ENCODE measurements at places on chromosomes 12 and 14.

DNA sequence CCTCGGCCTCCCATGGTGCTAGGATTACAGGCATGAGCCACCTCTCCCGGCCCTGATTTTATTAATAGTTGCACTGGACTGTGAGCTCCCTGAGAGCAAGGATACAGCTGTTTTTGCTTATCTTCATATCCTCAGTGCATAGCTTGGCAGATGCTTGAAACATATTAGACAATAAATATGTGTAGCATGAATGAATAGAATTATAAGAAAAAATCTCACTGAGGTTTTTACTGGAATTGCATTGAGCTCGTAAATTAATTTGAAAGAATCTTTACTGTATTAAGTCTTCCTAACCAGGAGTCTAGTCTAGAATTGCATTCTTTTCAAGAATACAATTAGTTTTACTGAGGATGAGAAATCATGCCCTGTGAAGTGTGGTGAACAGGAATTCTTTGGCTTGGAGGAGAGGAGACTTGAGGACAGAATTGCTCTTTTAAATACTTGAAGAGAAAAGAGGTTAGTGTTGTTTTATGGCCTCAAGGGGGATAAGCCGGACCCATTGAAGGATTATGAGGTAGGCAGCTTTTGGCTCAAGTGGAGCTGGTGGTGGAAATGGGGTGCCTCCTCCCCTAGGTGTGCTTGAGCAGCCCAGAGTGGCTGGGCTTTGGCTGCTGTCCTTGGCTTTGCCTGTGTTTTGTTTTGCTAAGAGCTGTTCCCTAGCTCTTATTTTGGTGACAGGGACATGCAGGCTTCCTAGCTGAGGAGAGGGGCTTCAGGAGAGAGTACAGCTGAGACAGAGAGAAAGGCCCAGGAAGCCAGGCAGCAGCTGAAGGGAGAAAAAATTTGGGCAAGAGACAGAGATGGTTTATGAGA is 34.0 kb downstream of the PLEKHD1 start:
- DNase-seq: no peak

DNA sequence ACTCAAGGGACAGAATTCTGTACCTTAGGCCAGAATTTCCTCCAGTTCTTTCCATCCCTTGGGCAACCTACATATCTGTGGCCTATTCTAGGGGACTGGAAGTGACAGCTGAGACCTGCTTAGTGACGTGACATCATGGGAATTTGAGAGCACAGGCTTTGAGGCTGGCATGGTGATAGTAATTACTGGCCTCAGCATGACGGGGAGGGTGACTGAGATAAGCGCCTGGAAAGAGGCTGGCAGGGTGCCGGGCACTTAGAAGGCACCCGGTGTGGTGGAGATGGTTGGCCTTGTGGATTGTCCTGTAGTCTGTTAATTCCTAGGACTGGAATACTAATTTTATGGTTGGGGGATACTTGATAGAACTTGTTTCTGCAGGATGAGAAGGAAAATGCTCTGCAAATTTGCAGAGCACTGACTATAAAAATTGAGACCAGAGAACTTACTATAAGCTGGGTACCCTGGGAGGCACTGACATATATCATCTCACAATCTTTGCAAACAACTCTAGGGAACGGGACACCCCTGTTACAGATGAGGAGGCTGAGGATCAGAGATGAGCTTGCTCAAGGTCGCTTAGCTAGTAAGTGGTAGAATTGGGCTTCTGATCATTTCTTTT is 42.2 kb upstream of the TBX3 start:
- DNase-seq: no peak

GRCh38 chr12:50922820-50923219 is 29.5 kb upstream of the HIGD1C start:
- DNase-seq: no peak

GRCh38 chr12:52909331-52909730 is 4.5 kb upstream of the KRT8 start:
- no peak for DNase-seq

- no peak for DNase-seq
These were observed 22.0 kb downstream of the TTC9 start for GRCh38 chr14:70663707-70664179.

- no peak for DNase-seq
These were observed 98.4 kb downstream of the LGMN start for GRCh38 chr14:92649934-92650545.

- DNase-seq: no peak
These were observed 958 bp downstream of the RTN1 start for GRCh38 chr14:59869381-59870255.

DNA sequence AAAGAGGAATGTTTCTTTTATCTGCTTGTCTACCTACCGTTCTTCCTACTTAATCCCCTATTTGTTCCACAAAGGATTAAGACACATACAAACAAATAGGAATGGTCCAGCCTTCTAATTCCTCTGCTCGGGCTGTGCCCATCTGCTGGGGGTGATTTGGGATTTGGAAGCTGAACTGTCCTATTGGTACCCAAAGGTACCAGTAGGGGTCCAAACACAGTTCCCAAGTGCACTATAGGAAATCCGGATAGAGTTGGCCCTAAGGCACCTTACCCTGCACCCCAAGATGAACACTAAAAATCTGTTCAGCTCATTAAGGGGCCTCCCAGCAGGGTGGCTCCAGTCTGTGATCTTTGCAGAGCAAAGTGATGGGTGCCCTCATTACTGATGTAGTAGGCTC is 566.9 kb downstream of the NRXN3 start:
- no peak for DNase-seq

DNA sequence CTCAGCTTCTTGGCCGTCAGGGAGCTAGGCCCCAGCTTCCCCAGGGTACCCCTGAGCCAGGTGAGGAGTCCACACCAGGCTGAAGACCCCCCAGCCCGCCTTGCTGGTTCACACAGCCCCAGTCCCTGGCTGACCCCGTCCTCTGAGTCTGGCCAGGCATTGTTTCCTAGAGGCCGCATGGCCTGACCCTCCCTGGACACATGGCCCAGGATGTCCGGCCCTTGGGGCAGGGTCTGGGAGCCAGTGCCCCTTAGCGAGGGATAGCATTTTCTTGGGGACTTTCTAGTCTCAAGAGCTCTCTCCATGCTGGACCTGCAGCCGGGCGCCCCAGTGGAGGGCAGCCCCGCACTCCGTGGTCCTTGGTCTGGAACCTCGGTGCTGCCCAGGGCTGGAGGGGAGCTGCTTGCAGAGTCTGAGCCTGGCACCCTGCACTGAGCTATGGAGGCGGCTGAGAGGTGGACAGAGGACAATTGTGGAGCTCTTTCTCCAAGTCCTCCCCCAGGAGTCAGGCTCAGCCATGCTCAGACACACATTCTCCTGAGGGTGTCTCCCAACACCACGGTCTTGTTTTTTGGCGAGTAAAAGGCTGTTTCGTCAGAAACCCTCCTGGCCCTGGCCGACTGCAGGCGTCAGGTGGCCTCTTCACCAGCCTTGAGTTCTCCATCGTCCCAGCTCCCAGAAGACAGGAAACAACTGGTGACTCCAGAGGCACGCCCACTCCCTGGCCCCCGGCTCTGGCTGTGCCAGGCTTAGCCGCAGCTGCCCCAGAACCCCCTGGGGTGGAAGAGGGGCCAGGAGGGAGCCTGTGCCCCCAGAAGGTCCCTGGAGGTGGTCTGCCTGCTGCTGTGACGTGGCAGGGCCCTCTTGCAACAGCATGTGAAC is 17.6 kb upstream of the CRIP2 start:
- no peak for DNase-seq

GRCh38 chr12:15732341-15733061 is 56.7 kb downstream of the EPS8 start:
- no peak for DNase-seq

- no peak for DNase-seq
These were observed 33.3 kb upstream of the KRAS start for GRCh38 chr12:25284024-25284423.

GRCh38 chr12:131321988-131322387 is 368.3 kb downstream of the ADGRD1 start:
- no peak for DNase-seq

DNA sequence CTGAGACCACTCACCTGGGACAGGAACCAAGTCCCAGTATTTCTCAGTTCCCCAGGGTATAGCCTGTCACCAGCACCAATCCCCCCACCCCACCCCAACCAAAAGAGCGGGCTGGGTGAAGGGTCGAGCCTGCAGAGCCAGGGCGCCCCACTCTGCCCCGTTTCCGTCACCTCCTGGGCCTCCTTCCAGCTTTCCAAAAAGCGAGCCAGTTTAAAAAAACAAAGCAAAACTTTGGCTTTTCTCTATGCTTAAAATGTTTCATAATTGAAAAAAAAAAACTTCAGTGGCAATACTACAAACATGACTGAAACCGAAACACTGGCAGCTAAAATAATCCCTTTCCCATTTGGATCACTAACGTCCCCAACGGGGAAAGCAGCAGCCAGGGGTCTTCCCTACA is 7.5 kb downstream of the CAMKK2 start:
- no peak for DNase-seq

GRCh38 chr12:57213058-57213715 is 3.4 kb upstream of the NXPH4 start:
- peak; percentile 54 for DNase-seq

DNA sequence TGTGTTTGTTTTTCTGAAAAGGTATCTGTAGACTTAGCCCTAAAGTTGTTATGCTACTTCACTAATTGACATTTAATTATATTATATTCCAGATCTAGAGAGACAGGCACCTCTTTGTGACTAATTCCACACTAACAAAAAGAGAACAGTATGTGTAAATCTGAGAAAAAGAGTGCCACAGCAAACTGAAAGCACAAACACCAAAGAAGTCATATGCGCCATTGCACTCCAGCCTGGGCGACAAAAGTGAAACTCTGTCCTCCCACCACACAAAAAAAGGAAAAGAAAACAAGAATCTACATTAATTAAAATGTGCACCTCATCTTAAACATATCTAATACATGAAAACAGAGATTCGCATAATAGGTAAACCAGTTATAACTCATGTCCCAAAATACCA is 4.4 kb upstream of the CSRNP2 start:
- DNase-seq: no peak

DNA sequence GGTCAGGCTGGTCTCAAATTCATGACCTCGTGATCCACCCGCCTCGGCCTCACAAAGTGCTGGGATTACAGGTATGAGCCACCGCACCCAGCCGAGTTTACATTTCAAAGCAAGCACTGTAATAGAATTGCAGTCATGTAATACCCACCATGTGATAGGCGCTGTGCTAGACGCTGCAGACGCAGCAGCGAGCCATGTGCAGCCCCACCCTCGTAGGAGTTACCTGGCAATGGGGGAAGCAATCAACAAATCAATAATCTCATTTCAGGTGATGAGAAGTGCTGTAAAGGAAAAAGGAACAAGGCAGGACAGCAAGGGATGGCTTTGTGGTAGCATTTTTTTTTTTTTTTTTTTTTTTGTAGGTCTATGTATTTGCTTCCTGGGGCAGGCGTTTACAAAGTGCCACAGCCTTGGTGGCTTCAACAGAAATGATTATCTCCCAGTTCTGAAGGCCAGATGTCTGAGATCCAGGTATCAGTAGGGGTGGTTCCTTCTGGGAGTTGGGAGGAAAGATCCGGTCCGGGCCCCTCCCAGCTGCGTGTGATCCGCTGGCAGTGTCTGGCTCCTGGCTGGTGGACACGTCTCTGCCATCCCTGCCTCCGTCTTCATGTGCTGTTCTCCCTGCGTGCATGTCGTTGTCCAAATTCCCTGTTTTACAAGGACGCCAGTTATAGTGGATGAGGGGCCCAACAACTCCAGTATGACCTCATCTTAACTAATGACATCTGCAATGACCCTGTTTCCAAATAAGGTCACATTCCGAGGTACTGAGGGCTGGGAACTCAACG is 72.8 kb downstream of the TNFAIP2 start:
- DNase-seq: no peak

DNA sequence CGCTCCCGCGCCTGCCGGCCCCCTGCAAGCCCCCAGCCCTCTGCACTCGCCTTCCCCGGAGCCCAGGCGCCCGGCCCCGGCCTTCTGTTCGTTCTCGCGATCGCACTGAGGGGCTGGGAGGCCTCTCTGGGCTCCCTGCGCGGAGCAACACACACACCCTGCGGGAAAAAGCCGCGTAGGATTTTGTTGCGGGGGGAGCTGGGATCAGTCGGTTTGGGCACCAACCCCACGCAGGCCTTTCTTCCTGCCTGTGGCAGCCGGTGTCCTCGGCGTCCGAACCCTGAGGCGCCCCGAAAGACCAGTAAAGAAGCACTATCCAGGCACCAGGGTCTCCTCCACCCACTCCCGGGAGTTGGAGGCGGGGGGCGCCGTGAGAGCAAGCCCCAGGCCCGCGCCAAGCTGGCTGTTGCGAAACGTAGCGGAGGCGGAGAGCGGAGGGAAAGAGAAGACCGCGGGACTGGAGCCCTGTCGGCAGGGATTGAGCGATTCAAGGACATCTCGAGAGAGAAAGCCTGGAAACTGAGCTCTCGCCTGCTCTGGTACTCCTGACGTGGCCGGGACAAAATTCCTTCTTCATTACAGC is 1.9 kb upstream of the HOXC5 start:
- DNase-seq: no peak

DNA sequence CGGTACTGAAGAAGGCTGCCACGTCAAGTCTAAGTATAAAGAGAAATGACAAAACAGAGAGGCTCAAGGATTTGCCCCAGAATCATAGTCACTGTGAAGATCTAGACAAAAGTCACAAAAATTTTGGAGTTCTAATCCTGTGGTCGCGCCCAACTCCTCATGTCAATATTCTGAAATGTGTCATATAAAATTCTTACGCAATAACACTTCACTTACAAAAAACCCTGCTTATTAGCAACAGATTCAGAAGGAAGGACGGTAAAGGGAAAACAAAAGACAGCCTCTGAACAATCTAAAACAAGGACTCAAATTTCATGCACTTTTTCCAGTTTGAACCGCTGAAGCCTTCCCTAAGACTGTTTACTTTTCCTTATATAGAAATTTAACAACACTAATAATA is 94.7 kb downstream of the TSPAN8 start:
- DNase-seq: no peak

GRCh38 chr12:84946753-84947152 is 34.2 kb upstream of the SLC6A15 start:
- no peak for DNase-seq

GRCh38 chr12:11777962-11778361 is 128.5 kb downstream of the ETV6 start:
- DNase-seq: no peak

DNA sequence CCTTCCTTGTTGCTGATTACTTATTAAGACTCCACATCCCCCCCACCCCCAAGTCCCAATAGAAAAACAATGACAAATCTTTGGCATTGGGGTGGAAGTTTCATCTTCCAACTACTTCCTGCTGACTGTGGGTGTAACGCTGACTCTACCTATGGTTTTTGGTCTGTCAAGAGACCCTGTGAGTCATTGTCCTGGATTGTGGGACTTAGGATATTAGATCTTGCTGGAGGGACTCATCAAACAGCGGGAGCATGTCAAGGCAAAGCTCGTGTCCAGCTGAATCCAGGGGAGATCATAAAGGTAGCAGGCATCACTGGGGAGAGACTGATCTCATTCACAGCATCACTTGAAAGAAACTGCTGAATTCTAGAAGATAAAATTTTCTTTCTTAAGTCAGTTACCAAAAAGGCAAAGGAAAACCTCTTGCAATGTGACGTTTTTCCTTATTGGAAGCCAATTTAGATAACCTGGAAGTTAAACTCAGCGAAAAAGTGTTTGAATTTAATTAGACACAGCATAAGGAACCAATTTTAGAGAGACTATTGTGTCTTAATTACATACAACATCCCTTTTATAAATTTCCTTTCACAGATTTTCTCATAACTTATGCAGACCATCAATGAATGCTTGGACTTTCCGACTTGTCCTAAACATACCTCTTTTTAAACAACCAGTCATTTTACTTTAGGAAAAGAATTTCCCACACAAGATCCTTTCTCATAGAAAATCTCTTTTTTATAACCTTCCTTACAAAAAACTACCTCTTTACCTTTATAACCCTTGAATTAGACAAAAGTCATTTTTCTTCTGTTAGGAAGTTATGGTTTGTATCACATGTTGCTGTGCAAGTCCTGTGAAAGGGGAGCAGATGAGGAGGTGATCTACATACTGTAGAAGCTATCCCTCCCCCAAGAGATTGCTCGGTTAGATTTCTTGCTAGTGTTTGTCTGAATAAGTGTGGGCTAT is 94.6 kb upstream of the SCAF11 start:
- DNase-seq: no peak

All from NCI-H526 (cell line).